ENCODE measurements at places on chromosomes 2 and 18.
A peak's percentile ranks its signal among the peaks of the same experiment; 100 is the strongest.

- DNase-seq, result no peak
Observed at GRCh38 chr2:136112317-136113208, 5.4 kb downstream of the CXCR4 start.

DNA sequence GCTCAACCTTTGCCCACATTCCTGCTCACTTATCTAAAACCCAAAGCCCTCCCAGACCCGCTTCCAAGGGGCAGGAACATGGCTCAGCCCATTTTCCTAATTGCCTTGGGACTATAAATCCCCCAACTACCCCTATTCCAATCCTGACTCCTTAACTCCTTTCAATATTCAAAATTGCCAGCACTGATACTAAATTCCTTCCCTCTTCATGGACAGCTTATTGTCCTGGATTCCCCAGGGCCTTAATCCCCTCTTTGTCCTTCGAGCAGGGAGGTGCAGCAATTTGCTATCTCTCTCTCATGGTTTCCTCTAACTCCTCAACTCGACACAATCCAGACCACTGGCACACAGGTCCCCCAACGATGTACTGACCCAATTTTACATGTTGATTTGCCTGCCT is 99.1 kb downstream of the SLC25A12 start:
- no peak for DNase-seq

DNA sequence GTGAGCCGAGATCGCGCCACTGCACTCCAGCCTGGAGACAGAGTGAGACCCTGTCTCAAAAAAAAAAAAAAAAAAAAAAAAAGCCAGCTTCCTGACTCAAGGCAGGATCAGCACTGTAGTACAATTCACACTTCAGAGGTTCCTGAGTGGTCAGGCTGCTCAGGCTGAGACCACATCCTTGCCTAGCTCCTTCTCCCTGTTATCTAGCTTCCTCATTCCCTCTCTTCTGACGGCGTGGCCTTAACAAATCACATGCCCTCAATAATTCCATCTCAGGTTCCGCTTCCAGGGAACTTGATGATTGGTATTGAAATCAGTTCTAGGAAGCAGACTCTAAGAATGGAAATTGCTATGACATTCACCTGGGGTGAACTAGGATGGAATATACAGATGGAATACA is 29.8 kb upstream of the KDM3A start:
- no peak for DNase-seq

GRCh38 chr2:28406276-28407096 is 13.8 kb downstream of the FOSL2 start:
- no peak for DNase-seq

GRCh38 chr2:69538872-69539548 is 101.8 kb upstream of the NFU1 start:
- no peak for DNase-seq

DNA sequence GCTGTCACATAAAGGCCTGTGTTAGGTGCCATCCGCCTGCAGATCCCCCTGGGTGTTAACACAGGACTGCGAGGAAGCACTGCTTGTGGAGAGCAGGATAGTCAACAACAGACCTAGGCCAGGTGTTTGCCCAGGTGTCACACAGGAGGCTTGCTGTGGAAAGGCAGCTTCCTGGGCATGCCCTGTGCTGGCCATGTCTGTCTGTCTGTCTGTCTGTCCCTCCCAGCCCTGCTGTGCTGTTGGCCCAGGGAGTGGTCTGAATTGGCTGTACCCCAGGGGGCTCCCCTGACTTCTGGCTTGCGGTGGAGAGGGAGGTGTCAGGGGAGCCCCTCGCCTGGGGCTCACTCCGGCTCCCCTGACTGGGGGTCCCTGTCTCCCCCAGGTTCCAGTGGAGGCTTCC is 53.2 kb downstream of the SH3BP4 start:
- no peak for DNase-seq

DNA sequence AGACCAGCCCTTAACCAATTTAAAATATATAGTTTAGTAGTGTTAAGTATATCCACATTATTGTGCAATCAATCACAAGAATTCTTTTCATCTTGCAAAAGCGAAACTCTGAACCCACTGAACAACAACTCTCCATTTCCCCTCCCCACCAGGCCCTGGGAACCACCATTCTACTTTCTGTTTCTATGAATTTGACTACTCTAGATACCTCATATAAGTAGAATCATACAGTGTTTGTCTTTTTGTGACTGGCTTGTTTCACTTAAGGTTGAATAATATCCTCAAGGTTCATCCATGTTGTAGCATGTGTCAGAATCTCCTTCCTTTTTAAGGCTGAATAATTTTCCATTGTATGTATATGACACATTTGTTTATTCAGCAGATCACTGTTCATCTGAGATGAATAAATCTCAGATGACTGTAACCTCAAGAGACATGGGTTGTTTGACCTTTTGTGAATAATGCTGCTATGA is 8.1 kb upstream of the SOS1 start:
- no peak for DNase-seq

- DNase-seq, result no peak
Observed at GRCh38 chr2:2744107-2744506, 413.0 kb upstream of the MYT1L start.

DNA sequence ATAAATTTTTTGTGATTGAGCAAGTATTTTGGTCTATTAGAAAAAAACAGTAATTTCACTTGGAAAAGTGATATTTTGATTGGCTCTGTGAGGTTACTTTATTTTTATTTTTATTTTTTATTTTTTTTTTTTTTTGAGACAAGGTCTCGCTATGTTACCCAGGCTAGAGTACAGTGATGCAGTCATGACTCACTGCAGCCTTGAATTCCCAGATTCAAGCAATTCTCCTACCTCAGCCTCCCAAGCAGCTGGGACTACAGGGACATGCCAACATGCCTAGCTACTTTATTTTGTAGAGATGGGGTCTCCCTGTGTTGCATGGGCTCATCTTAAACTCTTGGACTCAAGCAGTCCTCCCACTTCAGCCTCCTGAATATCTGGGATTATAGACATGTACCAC is 60.9 kb upstream of the MGAT5 start:
- DNase-seq, result peak; percentile 33

- peak; percentile 82 for DNase-seq
Observed at GRCh38 chr2:41932241-41933045, 115.4 kb upstream of the PKDCC start.

- DNase-seq, result no peak
Observed at GRCh38 chr2:196977507-196977906, 51.0 kb upstream of the PGAP1 start.

GRCh38 chr2:232299084-232299483 is 79.5 kb upstream of the ALPP start:
- DNase-seq, result no peak

DNA sequence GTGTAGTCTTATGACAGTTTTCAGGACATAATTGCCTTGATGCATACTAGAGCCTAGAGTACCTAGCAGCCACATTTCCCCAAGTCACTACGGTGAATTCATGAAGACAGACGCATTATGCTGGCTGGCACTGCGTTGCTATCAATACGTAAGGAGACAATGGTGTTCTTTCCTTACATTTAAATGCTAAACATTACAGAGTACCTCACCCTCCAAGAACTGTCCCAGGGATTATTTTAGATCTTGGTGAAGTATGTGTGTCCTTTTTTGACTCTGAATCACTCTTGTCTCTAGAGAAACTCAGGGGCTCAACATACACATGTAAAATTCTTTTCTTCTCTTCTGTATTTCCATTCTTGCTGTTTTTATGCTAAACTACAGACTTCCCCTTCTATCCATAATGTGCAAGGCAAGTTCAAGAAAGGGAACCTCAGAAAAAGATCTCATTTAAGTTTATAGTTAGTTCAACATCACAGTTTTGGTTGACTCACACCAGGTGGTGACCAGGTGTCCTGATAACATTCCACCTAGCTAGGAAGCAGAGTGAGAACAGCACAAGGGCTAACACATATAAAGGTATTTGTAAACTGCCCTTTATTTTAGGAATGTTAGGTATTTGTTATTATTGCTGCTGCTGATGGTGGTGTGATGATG is 212.4 kb upstream of the HNRNPA3 start:
- DNase-seq, result no peak

DNA sequence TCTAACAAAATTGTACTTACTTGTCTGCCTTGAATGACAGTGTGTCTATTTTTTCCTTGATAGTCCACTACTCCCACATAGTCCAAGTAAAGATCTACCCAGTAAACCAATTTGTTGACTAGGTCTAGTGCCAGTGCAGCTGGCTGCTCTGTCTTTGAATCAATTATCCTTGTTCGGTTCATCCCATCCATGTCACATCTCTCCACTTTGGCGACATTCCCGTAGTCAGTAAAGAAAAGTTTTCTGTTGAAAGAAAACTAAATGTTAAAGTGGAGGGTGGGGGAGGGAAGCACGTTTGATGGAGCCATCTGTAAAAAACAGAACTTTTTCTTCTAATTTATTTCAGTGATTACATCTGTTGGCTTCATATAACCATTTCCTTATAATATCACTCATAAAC is 1068.8 kb downstream of the LRP1B start:
- no peak for DNase-seq

- DNase-seq, result no peak
Observed at GRCh38 chr2:10864251-10864650, 47.5 kb upstream of the KCNF1 start.

DNA sequence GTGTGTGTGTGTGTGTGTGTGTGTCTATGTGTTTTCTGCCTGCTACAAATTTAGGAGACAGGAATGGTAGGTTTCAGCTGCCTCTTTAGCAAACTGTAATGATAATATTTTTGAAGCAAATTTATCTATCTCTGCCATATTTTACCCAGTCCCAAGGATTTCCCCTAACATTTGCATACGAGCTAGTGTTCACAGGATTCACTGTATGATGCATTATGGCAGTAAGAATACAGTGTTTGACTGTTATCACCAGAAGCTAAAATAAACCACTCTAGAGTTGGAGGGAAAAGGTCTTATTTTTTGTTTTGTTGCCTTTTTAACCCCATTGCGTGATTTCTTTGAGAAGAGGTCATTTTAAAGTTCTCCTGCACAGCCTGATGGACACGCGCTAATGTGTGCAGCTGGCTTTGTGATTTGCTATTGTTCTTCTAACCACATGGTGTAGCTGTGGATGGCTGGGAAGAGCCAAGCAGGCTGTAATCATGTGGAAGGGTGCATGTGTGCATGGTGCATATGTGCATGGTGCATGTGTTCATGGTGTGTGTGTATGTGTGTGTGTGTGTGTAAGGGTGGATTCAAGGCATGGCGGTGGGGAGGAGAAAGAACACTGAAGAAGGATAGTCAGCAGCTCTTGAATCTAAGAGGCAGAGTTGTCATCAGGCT is 62.4 kb downstream of the PLB1 start:
- no peak for DNase-seq

All from fibroblast of skin of left biceps (primary cell).